Dermis blood vessel endothelial cell (primary cell): ENCODE measurements at places on chromosomes 4 and X.
A peak's percentile ranks its signal among the peaks of the same experiment; 100 is the strongest.

GRCh38 chrX:17368002-17368401 is 7.0 kb upstream of the NHS start:
- no peak for DNase-seq

GRCh38 chr4:47167081-47168035 is 136.0 kb downstream of the GABRB1 start:
- no peak for DNase-seq

- no peak for DNase-seq
Measured at GRCh38 chr4:164531336-164531735, 222.6 kb upstream of the SMIM31 start.

DNA sequence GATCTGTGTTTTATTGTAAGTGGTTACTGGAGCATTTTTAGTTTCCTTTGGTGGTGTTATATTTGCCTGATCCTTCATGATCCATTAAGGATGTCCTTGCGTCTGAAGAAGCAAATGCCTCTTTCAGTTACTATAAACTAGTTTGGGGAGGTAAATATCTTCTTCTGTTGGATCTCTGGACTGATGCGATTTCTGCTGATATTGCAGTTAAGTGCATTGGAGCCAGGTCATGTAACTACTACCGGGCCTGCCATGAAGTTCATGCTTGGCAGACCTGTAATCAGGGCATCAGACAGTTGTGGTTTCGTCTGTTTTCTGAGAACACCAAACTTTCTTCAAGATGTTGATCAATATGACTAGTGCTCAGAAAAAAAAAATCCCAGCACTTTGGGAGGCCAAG is 22.9 kb downstream of the ZNF718 start:
- DNase-seq = no peak

DNA sequence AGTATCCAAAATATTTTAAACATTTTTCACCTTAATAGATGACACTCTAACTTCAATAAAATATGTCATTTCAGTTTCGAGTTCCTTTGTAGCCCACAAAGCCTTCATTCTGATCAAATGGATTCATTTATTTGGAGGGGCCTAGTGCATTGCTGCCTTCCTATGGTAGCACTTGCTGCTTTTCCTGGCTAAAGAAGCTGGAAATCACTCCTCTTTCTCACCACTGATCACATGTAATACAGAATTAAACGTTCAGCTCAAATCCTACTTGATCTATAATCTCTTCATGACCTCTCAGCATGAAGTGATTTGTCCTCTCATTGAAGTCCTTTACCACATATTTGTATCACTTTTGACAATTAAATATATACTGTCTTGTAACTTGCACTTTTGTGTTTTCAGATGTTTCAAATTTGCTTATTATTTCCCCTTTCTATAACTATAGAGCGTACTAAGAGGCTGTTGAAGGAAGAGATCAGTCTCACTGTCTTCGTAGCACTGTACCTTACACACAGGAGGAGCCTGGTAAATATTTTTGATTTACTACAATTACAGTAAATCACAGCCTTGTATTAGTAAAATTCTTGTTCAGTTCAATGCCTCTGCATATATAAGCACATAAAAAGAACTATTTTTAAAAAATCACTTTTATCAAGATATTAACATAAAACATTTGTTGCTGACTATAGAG is 555 bp downstream of the CFI start:
- DNase-seq = peak; percentile 40

DNA sequence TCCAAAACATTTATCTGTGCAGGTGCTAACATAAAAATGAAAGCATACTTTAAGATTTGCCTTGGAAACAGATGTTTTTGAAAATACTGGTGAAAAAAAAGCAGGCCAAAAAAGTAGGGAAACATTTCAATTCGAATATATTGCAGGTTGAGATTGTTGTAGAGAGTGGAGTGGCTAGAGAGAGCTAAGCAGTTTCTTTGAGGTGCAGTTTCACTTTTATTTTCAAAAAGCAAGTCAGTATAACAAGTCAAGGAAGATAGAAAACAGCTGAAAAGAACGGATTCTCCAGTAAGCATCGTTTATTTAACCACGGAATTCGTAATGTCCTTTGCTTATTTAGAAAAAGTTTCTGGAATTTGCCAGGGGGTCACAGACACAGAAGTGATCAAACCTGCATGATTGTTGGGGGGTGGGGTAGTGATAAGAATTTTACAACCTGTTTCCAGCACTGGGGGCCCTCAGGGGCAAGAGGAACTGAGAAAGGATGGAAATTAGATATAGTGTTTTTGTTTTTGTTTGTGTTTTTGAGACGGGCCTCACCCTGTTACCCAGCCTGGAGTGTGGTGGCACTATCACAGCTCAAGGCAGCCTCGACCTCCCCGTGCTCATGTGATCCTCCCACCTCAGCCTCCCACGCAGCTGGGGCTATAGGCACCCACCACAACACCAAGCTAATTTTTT is 175.0 kb downstream of the TENM3 start:
- no peak for DNase-seq

DNA sequence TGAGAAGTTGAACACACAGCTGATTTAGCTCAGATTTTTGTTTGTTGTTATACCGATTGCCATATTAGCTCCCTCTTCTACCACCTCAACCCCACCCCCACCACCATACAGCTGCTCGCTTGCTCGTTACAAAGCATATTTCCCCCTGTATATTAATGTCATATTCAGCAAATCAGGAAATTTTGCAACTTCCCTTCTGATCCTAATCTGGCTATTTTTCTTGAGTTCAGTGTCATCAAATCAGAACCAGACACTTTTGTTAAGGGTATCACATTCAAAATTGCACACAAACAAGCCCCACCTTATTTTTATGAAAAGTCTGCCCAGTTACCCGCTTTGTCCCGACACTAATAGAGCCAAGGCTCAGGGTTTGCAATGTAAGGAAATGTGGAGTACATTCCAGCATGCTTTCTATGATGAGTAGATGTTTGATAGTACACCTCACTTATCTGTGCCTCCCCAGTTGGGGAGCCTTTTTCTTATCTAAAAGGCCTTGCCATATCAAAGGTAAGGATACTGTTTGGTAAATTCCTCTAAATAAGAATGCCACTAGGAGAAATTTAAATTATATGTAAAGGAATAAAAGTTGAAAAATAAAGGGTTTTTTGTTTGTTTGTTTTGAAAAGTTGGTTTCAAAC is 212.2 kb downstream of the CBR4 start:
- DNase-seq = peak; percentile 56
